GM23248 (cell line): ENCODE measurements at places on chromosomes 4 and X. TPM values are rescaled to one million over a fixed set of nuclear protein-coding genes. Genes with fewer than 3 reads are reported as not detected.

RAB9B gene
- total RNA-seq, result 0.89 and 1.5 TPM in 2 replicates

CXorf49 gene
- total RNA-seq, result not detected in 2 replicates

TLR2 gene
- total RNA-seq, result not detected in 2 replicates

TRIM75 gene
- total RNA-seq, result not detected in 2 replicates

C4orf50 gene
- not detected in 2 replicates for total RNA-seq

GDPD2 gene
- total RNA-seq, result not detected in 2 replicates

CLDN2 gene
- not detected in 2 replicates for total RNA-seq

UGT8 gene
- total RNA-seq, result not detected in 2 replicates

CYSLTR1 gene
- not detected in 2 replicates for total RNA-seq

LRCH2 gene
- 2.3 and 2.4 TPM in 2 replicates for total RNA-seq

EDNRA gene
- 0.63 and 0.86 TPM in 2 replicates for total RNA-seq

ADH1A gene
- not detected in 2 replicates for total RNA-seq

OPN1MW3 gene
- not detected in 2 replicates for total RNA-seq

ATP1B4 gene
- total RNA-seq, result not detected in 2 replicates

RAB41 gene
- total RNA-seq, result not detected in 2 replicates

CLDN22 gene
- total RNA-seq, result not detected in 2 replicates

FAM9C gene
- not detected in 2 replicates for total RNA-seq

GAGE12E gene
- total RNA-seq, result not detected in 2 replicates

SYP gene
- 0.54 TPM in 1 of 2 replicates, not detected in the other for total RNA-seq

UGT2B11 gene
- total RNA-seq, result not detected in 2 replicates

TMSB15C gene
- 1.8 and 4.1 TPM in 2 replicates for total RNA-seq

ADGRG2 gene
- total RNA-seq, result under 0.01 TPM in 1 of 2 replicates, not detected in the other

ZNF711 gene
- total RNA-seq, result 0.38 and 0.43 TPM in 2 replicates

NDP gene
- 0.13 and 0.22 TPM in 2 replicates for total RNA-seq

HSFX2 gene
- total RNA-seq, result 0.43 TPM in 1 of 2 replicates, not detected in the other

KIAA1210 gene
- not detected in 2 replicates for total RNA-seq

CHRDL1 gene
- not detected in 2 replicates for total RNA-seq

HS3ST1 gene
- total RNA-seq, result not detected in 2 replicates

MAGIX gene
- 1.3 and 8.0 TPM in 2 replicates for total RNA-seq

BTK gene
- not detected in 2 replicates for total RNA-seq

SSX3 gene
- not detected in 2 replicates for total RNA-seq

MGAT4D gene
- total RNA-seq, result not detected in 2 replicates

CEP44 gene
- total RNA-seq, result 8.1 and 17.6 TPM in 2 replicates

SMIM31 gene
- total RNA-seq, result not detected in 2 replicates

MAGEA9 gene
- total RNA-seq, result not detected in 2 replicates

BMP15 gene
- total RNA-seq, result not detected in 2 replicates

AKAP4 gene
- total RNA-seq, result not detected in 2 replicates

FMR1NB gene
- total RNA-seq, result not detected in 2 replicates
